CD4-positive, CD25-positive, alpha-beta regulatory T cell (primary cell): ENCODE measurements at places on chromosomes 12 and 14. TPM values are rescaled to one million over a fixed set of nuclear protein-coding genes. Genes with fewer than 3 reads are reported as not detected.
A peak's percentile ranks its signal among the peaks of the same experiment; 100 is the strongest.

GRCh38 chr12:82146740-82147139, 211.4 kb downstream of the CCDC59 start:
- H3K27ac ChIP-seq: no peak overlapping the region
- H3K27me3 ChIP-seq: no peaks in the 10 kb centered on the region
- H3K36me3 ChIP-seq: no peaks in the 10 kb centered on the region
- no peak overlapping the region for H3K4me3 ChIP-seq
- no peak for DNase-seq

GRCh38 chr12:3579446-3580093, 88.6 kb downstream of the PRMT8 start:
- no peaks in the 10 kb centered on the region for H3K4me1 ChIP-seq
- H3K27ac ChIP-seq: no peak overlapping the region
- no peak overlapping the region for H3K4me3 ChIP-seq
- no peaks in the 10 kb centered on the region for H3K27me3 ChIP-seq

GRCh38 chr12:25152055-25152454, 42.9 kb downstream of the DNAI7 start:
- DNase-seq: no peak
- H3K27me3 ChIP-seq: no peaks in the 10 kb centered on the region
- H3K4me1 ChIP-seq: no peaks in the 10 kb centered on the region
- H3K4me3 ChIP-seq: no peak overlapping the region

Gene SLCO1B3
- not detected for polyA plus RNA-seq

DNA sequence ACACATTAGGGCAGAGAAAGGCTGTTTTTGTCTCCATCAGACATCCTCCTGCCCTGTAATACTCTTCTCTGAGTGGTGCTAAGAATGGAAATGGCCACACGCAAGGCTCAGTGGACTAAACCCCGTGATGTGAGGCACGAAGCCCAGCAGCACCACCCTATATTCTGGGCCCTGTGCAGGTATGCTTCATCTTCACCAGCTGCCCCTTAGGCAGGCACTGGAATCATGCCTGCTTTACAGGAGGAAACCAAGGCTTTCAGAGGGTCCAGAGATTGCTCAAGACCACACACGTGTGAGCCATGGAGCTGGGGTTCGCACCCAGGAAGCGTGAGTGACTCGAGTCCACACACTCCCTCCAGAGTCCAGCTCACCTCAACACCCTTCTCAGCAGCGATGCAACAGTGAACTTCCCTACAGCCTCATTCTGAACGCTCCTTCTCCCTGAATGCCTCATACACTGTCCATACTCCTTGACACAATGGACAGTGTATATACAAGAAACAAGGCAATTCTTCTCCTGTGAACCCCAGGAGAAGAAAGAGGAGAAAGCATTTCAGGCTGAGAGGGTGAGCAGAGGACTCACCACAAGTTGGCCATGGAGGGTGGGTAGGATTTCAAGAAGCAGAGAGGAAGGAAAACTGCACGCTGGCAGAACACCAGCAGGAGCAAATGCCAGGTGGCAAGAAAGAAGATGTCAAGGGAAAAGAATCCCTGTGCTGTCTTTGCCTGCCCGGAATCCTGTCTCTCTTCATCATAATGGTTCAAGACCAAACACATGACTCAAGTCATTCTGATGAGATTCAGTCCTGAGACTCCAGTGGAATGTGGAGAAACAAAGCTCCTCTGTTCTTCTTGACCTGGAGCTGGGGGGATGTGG, 39.1 kb downstream of the NT5DC3 start:
- H3K27ac ChIP-seq: no peak overlapping the region
- no peaks in the 10 kb centered on the region for H3K27me3 ChIP-seq
- no peak overlapping the region for H3K4me3 ChIP-seq

GRCh38 chr12:124157406-124157805, 137.5 kb upstream of the RFLNA start:
- H3K36me3 ChIP-seq: no peaks in the 10 kb centered on the region
- H3K27me3 ChIP-seq: no peaks in the 10 kb centered on the region
- H3K27ac ChIP-seq: no peak overlapping the region
- no peak for DNase-seq
- H3K4me1 ChIP-seq: no peaks in the 10 kb centered on the region

DNA sequence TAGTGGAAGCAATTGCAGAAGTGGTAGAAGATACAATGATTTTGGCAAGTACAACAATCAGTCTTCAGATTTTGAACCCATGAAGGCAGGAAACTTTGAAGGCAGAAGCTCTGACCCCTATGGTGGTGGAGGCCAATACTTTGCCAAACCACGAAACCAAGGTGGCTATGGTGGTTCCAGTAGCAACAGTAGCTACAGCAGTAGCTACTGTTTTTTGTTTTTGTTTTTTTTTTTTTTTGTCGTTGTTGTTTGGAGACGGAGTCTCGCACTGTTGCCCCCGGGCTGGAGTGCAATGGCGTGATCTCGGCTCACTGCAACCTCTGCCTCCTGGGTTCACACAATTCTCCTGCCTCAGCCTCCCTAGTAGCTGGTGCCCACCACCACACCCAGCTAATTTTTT, 47.4 kb downstream of the IFNG-AS1 start:
- peaks cover 10% of the 10 kb centered on the region for H3K4me1 ChIP-seq
- no peak overlapping the region for H3K4me3 ChIP-seq
- no peak for DNase-seq
- H3K27ac ChIP-seq: no peak overlapping the region
- no peaks in the 10 kb centered on the region for H3K36me3 ChIP-seq

DNA sequence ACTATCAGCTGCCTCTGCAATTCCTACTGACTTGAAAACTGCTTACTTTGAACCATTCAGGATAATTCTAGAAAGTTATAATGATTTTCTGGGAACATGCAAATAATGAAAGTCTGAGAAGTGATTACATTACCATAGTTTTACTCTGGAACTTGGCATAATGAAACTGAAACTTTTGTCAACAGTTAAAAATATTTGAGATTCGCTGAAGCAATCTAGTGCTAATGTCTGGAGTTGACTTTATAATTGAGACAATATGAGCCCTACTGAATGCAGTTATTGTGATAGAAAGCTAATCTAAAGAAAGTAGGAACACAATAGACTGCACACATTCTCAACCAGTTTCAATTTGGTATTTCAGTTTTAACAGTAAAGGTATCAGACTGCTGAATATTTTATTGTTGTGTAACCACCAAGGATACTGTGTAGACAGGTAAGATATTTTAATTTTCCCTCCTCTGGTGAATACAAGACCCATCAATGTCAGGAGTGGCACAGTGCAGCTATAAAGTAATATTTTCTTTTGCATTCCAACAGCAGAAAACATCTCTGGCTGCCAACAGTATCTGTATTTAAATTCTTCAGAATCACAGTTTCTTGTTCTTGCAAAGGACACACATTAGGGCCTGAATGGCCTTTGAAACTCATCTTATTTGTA, 483.5 kb downstream of the ATP23 start:
- H3K4me1 ChIP-seq: no peaks in the 10 kb centered on the region
- H3K27me3 ChIP-seq: peaks cover 3% of the 10 kb centered on the region
- no peak for DNase-seq

DNA sequence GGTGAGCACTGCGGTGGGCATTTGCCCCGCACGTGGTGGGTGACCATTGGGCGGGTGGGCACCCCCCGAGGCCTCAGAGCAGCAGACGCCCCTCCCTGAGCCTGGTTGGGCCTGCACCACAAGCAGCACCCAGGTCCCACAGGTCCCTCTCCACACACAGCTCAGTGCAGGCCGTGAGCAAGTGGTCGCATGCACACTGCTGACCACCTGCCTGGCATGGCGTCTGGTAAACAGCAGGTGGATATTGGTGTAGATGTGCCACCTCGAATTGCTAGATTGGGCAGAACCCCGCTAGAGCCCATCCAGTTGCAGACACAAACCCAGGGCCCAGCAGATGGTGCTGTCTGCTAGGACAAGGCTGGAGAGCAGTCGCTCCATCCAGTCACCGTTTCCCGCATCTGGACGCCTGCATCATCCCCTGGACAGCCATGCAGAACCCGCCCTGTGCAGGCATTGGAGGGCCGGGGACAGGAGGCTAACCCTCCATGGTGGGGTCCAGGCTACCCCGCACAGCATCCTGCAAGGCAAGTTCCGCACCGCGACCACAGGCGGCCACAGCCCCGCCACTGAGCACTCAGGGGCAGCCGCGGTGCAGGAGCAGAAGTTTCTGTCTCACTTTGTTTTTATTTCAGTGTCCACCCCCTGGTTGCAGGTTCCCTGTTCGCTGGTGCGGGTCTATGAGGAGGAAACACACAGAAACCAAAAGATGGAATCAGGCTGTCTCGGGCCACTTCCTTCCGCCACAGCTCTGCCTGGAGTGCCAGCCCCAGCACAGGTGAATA, 45.6 kb upstream of the RIMBP2 start:
- no peaks in the 10 kb centered on the region for H3K36me3 ChIP-seq
- DNase-seq: peak; percentile 51
- no peaks in the 10 kb centered on the region for H3K27me3 ChIP-seq
- H3K27ac ChIP-seq: no peak overlapping the region

Gene C12orf54
- polyA plus RNA-seq: not detected

Gene ARHGAP9
- 192 TPM for polyA plus RNA-seq

Gene YLPM1
- polyA plus RNA-seq: 11.3 TPM

GRCh38 chr14:84085493-84085892, 1444.5 kb upstream of the FLRT2 start:
- H3K27me3 ChIP-seq: no peaks in the 10 kb centered on the region
- H3K4me3 ChIP-seq: no peak overlapping the region
- DNase-seq: no peak

Gene EMP1
- polyA plus RNA-seq: not detected

DNA sequence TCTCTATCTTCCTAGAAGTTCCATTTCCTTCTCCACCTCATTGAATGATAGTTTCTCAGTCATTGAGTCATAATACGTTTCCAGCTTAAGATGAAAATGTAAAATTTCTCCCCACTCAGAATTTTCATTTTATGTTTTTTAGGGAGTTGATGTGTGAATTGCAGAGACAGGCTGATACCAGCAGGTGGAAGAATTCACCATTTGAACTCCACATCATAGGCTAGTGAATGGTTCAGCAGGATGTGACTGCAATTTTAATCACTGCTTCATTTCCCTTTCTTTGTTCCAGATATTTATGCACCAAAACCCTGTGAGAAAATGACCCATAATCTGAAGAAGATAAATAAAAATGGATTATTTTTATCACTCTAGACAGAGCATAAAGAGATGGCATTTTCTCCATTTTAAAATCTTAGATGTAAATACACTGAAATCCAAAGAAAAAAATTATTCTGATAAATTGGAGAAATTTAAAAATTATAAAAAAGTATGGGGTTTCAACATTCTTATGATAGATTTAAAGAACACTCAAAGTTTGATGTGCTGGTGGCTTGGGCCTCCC, 10.6 kb upstream of the PYGL start:
- H3K36me3 ChIP-seq: no peaks in the 10 kb centered on the region
- H3K4me3 ChIP-seq: no peak overlapping the region
- H3K4me1 ChIP-seq: no peaks in the 10 kb centered on the region

DNA sequence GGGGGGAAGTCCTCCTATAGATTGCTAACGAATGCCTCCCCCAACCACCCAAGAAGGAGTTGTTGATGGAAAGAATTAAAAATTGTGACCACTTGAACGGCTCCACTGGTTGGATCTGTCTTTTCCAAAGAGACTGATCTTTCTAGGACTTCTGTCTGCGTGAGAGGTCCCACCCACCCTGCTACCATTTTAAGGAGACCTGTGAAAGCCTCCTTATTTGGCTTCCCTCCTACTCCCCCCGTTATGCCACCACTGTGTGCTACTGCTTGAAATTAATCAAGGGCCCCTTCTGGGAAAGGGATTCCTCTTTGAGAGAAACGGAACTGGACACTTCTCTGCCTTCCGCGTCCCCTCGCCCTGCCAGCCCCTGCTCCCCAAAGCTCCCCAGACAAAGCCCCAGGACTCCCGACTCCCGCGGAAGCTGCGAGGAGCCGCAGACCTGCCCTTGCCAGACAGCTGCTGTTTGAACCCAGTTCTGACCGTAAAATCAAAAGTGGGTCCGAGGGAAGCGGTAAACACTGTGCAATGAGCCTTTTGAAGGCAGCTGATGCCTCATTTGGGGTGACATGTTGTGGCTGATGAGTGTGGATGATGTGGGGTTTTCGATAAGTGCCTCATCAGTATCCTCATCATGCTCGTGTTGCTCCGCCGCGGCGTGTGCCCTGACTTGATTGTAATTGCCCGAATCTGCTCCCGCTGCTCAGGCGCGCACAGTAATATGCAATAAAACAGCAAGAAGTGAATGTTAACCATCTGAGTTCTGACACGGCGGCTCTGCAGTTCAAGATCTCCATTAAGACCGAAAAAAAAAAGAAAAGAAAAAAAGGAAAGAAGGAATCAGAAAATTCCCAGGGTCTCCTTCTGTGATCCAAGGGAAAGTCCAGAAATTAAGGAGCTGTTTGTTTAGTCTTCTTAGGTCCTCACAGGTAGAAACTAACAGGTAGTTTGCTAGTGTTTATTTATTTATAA, 48.2 kb downstream of the MBIP start:
- no peak for DNase-seq
- H3K27me3 ChIP-seq: peaks cover 17% of the 10 kb centered on the region
- H3K36me3 ChIP-seq: no peaks in the 10 kb centered on the region
- H3K27ac ChIP-seq: no peak overlapping the region
- H3K4me1 ChIP-seq: no peaks in the 10 kb centered on the region
